ENCODE measurements at places on chromosomes 7 and 10. TPM values are rescaled to one million over a fixed set of nuclear protein-coding genes. Genes with fewer than 3 reads are reported as not detected.
A peak's percentile ranks its signal among the peaks of the same experiment; 100 is the strongest.

DNA sequence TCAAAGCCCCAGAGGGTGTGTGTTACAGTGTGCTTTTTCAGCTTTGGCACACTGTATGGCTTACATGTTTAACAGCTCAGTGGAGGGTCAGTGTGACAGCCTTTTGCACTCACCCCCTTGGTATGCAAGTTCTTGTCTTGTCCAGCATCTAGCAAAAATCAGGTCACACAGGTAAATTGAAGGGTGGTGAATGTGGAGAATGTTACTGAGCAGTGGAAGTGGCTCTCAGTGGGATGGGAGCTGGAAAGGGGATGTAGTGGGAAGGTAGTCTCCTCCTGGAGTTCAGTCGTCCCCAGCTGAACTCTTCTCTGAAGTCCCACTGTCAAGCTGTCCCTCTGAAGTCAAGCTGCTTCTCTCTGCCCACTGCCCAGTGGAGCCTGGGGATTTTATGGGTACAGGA, 21.0 kb upstream of the C10orf90 start:
- DNase-seq: no peak

DNA sequence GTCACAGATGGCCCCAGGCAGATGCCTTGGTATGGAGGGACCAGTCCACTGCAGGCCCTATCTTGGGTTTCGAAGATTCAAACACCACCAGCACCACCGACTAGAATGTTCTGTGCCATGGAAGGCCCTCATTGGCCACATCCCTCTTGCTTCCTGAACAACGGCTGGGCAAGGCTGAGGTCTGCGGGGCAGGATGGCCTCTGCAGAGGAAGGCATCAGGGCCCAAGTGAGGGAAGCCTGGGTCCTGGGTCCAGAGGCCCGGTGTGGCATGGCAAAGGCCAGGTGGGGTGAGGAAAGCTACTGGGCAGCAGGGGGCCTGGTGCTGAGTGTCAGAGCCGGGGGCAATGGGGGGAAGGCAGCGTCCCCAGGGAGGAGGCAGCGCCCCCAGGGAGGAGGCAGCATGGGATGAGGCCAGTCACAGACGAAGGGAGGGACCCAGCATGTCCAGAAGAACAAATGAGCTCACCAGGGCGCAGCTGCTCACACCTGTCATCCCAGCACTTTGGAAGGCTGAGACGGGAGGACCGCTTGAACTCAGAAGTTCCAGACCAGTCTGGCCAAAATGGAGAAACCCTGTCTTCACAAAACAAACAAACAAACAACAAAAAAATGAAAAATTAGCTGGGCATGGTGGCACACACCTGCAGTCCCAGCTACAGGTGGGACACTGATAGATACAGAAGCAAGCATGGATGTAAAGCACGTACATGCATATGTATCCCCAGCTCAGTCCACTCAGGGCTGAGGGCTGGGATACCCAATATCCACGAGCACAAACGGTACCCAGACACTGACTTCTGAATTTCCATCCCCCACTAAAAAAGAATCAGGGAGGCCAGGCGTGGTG, 64.4 kb downstream of the PROSER2 start:
- DNase-seq: no peak

PCLO gene
- total RNA-seq: 17.4 TPM

PAPSS2 gene
- 4.7 TPM for total RNA-seq

GRCh38 chr10:74314166-74314565, 163.1 kb downstream of the ADK start:
- no peak for DNase-seq

GRCh38 chr10:73433538-73433867, at the start of gene MSS51:
Gene MSS51 (minus strand): TSS chr10:73433561. CDS start chr10:73428284, 5,277 bp downstream.
- DNase-seq: no peak

ANKRD61 gene
- total RNA-seq: not detected

GRCh38 chr10:66917104-66917503, 8.7 kb upstream of the LRRTM3 start:
- DNase-seq: no peak

- no peak for DNase-seq
Measured at GRCh38 chr10:63886281-63887022, 365.3 kb downstream of the REEP3 start.

GRCh38 chr7:107472116-107472515, 2.3 kb downstream of the GPR22 start:
- DNase-seq: no peak

GRCh38 chr10:97685395-97685958, 1.6 kb downstream of the AVPI1 start:
- DNase-seq: no peak

DNA sequence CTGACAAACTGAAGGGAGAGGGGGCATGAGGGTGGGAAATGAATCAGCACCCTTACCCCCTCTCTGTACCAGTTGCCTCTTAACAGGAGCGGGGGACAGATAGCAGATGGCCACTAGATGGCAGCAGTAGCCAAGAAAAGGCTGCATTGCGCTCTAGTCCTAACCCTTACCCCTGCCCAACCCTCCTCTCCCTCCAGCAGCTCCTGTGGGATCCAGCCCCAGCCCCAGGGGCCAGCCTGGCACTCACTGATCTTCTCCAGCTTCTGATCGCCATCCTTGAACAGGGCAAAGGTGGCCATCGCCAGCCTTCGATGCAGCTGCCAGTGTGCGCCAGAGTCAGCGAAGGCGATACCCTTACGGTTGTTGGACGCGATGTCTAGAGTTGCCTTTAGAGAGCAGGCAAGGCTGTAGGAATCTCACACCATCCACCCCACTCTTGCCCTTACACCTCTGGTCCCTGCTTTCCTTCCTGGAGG, 2.2 kb downstream of the CYP17A1 start:
- peak; percentile 86 for DNase-seq

GRCh38 chr10:112835217-112835715, 114.8 kb upstream of the TCF7L2 start:
- no peak for DNase-seq

GRCh38 chr10:79948976-79949722, at the start of gene SFTPD:
Gene SFTPD (minus strand): TSS chr10:79949105. CDS start chr10:79946659, 2,446 bp downstream.
- no peak for DNase-seq

DNA sequence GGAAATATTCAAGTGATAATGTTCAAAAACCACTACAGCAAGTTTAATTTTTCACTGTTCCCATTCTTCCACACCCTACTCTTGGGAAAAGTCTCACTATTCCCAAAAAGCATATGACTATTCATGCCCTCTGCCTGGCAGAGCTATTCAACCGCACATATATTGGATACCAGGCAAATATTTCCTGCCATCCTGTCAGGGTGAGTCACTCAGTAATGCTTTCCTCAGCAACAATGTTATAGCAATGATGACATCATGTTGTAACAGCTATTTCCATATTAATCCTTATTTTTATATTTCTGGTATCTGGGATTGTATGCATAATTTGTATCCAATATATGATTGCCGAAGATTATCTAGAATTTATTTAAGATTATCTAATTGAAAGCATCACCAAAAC, 114.0 kb upstream of the PLXDC2 start:
- no peak for DNase-seq

GRCh38 chr10:103540722-103541121, 47.2 kb downstream of the NEURL1 start:
- no peak for DNase-seq

GRCh38 chr10:63825766-63826165, 304.6 kb downstream of the REEP3 start:
- no peak for DNase-seq

GPRIN2 gene
- 3.0 TPM for total RNA-seq

RUFY2 gene
- total RNA-seq: 75.6 TPM

MRLN gene
- not detected for total RNA-seq

DNA sequence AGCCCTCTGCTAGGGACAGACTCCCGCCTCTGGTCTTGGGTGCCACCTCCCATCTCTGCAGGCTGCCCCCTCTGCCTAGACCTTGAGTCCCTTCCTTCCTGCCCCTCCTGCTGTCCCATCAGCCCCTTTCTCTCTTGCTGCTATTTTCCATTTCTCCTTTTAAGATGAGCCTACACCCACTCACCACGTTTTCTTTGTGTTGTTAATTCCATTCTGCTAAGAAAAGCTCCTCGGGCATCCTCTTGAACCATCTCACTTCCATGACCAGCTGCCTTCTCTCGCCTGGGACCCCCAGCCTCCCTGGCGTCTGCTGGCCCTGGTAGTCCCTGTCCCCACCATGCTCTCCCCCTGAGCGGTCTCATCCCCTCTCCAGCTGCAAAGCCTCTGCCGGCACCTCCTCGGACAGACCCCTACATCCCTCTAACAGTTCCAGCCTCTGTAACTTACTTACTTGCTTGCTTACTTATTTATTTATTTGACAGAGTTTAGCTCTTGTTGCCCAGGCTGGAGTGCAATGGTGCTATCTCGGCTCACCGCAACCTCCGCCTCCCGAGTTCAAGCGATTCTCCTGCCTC, 95.8 kb upstream of the SH2B2 start:
- DNase-seq: no peak

- no peak for DNase-seq
Measured at GRCh38 chr7:86818903-86819302, 175.2 kb downstream of the GRM3 start.

EBLN1 gene
- total RNA-seq: not detected

C10orf143 gene
- total RNA-seq: 0.96 TPM

- DNase-seq: peak; percentile 92
Measured at GRCh38 chr7:103074519-103075336, at the start of the genes ARMC10 and FBXL13. Gene ARMC10 (plus strand): TSS chr7:103075140. CDS start chr7:103075273, 133 bp downstream. Gene FBXL13 (minus strand): TSS chr7:103074796.

DNA sequence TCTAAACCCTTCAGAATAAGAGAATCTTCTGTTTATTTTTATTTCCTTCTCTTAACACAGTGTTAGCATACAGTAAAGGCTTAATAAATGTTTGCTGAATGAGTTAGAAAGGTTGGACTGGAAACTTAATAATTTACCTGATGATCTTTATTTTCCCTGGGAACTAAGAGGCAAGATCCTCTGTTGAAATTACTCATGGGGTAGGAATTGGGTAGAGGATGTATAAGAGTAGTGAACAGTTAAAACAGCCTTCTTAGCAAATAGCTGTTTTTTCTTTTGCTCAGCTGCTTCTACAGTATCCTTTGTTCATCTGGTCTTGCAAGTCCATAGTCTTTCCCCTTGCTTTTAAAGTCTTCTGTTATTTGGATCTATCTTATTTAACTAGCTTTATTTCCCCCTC, 80.0 kb downstream of the AKAP9 start:
- DNase-seq: no peak

GRCh38 chr7:99748846-99749579, 14.0 kb upstream of the CYP3A7 start:
- no peak for DNase-seq

GRCh38 chr7:47383696-47384445, 198.0 kb downstream of the TNS3 start:
- DNase-seq: no peak

- no peak for DNase-seq
Measured at GRCh38 chr10:95513008-95513589, 48.1 kb downstream of the SORBS1 start.

All from glutamatergic neuron (in vitro differentiated cells).